LoVo (cell line): ENCODE measurements at places on chromosomes 7 and 10.

DNA sequence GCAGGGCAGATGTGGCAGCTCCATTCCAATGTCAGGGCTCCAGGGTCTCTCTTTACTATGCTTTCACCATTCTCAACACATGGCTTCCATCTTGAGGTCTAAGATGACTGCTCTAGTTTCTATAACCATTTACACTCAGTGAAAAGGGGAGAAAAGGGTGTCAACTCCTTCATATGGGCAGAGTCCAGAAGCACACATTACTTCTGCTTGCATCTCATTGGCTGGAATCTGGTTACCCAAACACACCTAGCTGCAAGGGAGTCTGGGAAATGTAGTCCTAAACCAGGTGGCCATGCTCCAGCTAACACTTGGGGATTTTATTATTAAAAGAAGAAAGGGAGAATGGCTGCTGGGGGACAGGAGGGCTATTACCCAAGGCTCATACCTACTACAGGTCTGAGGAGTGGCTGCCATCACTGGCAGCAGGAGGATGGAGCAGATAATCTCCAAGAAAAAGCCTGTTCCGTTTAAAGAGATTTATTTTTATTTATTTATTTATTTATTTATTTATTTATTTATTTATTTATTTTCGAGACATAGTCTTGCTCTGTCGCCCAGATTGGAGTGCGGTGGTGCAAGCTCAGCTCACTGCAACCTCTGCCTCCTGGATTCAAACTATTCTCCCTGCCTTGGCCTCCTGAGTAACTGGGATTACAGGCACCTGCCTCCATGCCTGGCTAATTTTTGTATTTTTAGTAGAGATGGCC, 29.1 kb upstream of the LBX1 start:
- DNase-seq: peak; percentile 26

- DNase-seq: no peak
Measured at GRCh38 chr7:27405780-27406179, 163.2 kb downstream of the EVX1 start.

GRCh38 chr7:46611508-46611907, 690.4 kb upstream of the IGFBP3 start:
- DNase-seq: no peak

DNA sequence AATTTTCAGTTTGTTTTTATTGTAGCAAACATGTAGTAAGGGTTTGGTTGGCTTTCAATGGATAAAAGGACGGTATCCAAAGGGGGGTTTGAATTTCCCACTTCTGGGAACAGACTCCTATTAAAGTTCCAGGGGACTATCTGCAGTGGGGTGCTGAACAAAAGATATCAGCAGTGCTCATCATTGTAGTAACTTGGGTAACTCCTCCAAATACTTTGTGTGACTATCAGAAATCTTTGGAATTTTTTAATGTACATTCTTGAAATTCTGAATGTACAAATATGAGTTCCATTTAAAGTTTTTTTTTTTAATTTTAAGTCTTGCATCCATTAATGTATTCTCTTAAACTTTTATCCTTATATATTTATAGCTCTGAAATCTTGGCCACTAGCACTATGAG, 42.1 kb downstream of the CYP51A1 start:
- no peak for DNase-seq

DNA sequence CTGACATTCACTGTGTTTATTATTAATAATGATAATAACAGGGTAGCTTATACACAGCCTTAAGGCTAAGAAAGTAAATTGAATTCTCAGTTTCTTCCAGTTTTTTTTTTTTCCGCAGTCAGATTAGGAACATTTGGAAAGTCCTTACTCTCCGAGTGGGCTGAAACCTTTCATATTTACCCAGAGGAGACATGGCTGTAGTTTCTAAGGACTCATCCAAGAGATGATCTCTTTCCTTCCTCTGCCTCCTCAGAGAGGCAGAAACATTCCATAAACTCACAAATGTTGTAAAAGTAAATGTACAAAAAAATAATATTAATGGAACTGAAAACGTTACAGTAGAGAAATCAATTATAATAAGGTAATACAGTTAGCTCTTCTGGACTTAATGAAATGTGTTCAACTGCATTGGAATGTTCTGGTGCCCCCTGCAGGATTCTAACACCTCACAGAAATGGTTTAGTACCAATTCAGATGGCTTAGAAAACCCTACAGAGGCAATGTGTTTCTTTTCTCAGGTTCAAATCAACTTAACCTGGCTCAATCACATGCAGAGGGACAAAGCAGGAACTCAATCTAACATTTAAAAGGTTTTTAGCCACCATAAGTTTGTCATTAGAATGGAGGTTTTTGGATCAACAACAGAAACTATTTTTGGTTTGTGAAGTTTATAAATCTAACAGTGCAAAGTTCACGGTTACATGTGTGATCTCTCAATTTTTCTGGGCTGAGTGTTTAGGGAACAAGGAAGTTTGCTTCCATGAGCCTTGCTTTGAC, 71.7 kb downstream of the ICA1 start:
- DNase-seq: peak; percentile 27
